MV-4-11 (cell line): ENCODE measurements at places on chromosomes 6 and 20.
A peak's percentile ranks its signal among the peaks of the same experiment; 100 is the strongest.

- no peak for DNase-seq
Measured at GRCh38 chr6:161882196-161882765, 608.4 kb upstream of the AGPAT4 start.

GRCh38 chr20:59625214-59625922 lies 21.0 kb downstream of the PHACTR3 start:
- no peak for DNase-seq

GRCh38 chr6:33198853-33199436 lies 1.5 kb downstream of the RXRB start:
- DNase-seq: no peak

DNA sequence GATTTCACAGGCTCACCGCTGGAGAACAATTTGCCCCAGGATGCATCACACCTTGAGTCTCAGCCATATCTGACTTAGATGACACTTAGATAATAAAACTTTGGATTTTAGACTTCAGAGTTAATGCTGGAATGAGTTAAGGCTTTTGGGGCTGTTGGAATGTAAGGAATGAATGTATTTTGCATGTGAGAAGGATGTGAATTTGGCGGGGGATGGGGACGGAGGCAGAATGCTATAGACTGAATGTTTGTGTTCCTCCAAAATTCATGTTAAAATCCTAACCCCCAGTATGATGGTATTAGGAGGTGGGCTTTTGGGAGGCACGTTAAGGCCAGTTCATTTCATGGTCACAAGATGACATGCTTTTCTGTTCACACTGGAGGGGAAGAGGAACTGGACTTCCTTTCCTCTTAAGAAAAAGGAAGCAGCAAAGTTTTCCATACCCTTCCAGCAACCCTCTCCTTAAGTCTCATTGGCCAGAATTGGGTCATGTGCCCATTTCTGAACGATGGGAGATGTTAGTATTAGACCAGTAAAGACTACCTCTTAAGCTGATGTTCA lies 5.8 kb upstream of the SRXN1 start:
- DNase-seq: peak; percentile 51

GRCh38 chr6:167528239-167528638 lies 203.4 kb downstream of the TTLL2 start:
- no peak for DNase-seq

- DNase-seq: peak; percentile 26
Measured at GRCh38 chr6:57324538-57324937, 7.1 kb downstream of the PRIM2 start.

DNA sequence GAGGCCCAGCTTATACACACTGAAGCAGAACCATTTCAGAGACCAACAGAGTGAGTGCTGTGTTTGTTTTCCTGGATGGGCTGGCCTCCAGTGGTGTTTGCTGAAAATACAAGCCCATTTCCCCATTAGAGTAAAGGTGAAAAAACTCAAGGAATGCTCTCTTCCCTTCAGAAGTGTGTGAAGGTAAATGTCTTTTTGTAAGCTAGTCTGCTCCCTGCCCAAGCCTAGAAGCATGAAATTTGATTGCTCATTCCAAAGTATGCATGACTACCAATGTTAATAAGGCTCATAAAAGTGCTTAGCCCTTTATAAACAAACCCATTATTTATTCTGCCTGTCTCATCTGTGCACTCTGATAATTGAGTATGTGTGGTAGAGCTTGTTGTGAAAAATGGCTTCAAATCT lies 59.1 kb downstream of the ADGRF1 start:
- DNase-seq: no peak

GRCh38 chr6:137155830-137156229 lies 17.6 kb downstream of the IL22RA2 start:
- peak; percentile 93 for DNase-seq

DNA sequence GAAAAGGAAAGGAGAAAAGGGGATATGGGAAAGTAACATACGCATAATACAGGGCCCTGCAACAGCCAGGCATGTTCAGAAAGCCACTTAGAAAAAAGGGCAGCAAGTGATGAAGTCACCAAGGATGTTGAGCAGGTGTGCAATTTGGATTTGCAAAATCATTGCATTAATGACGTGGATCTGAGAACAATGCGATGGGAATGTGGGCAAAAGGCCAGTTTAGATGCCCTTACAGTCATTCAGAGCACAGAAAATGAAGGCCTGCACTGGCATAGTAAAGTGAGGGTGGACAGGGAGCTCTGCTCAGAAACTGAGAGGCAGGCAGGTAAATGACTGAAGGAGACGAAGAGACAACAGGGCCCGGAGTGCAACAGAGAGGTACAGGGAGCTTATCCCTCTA lies 123.7 kb upstream of the NHSL1 start:
- DNase-seq: no peak

GRCh38 chr6:151009576-151009975 lies 144.1 kb downstream of the MTHFD1L start:
- no peak for DNase-seq

DNA sequence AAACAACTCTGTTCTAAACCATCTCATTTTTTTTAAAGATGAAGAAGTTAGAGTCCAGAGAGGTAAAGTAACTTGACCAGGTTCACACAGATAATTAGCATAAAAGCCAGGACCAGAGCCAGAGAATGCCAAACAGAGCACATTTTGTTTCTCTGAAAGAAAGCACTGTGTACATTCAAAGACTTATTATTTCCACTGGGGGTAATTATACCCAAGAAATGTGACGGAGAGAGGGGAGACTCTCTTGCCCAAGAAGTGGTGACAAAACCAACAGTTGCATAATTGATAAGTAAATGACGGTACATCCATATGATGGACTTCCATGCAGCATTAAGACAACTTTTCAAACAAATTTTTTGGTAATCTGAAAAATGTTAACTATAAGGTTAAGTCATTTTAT lies 111.6 kb downstream of the RTN4IP1 start:
- peak; percentile 55 for DNase-seq

GRCh38 chr6:45047573-45047972 lies 280.6 kb upstream of the RUNX2 start:
- no peak for DNase-seq

GRCh38 chr20:8227293-8227692 lies 95.2 kb downstream of the PLCB1 start:
- no peak for DNase-seq

GRCh38 chr6:52087498-52087999 lies at the start of gene PKHD1:
TSS of gene PKHD1 (minus strand) at chr6:52087613. CDS start at chr6:52084933, 2,680 bp downstream.
- DNase-seq: no peak

- DNase-seq: no peak
Measured at GRCh38 chr6:10778230-10778629, 30.6 kb downstream of the TMEM14B start.

DNA sequence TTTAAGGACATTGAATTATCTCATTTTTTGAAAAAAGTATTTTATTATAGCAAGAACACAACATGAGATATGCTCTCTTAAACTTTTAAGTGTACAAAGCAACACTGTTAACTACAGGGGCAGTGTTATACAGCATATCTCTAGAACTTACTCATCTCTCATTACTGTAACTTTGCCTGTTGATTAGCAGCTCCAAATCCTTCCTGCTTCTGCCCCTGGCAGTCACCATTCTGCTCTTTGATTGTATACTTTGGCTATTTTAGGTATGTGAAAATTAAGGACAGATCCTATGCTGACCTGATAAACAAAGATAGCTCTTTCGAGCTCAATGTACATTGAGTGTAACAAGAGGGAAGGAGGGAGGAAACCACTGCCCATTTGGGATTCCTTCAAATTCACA lies 1349.8 kb upstream of the GJE1 start:
- no peak for DNase-seq

GRCh38 chr6:52330470-52330869 lies 31.5 kb upstream of the PAQR8 start:
- peak; percentile 38 for DNase-seq

DNA sequence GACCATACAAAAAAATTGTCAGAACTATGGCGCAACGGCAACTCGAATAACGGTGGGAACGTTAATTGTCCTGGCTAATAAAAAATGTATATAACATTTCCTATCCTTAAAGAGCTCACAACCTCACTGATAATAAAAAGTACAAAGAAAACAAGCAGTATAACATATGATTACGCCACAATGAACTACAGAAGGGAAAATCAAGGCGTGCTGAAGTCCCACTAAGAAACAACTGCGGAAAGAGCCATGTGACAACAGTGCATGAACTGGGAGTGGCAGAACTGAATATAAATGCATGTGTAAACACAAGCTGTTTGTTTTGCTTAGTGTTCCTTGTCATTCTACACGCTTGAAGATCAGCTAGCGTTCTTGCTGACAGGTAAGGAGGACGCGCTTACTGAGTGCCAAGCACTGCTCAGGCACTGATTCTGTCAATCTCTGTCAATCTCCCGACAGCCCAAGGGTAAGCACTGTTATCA lies 466 bp upstream of the PSMB1 start:
- peak; percentile 34 for DNase-seq

DNA sequence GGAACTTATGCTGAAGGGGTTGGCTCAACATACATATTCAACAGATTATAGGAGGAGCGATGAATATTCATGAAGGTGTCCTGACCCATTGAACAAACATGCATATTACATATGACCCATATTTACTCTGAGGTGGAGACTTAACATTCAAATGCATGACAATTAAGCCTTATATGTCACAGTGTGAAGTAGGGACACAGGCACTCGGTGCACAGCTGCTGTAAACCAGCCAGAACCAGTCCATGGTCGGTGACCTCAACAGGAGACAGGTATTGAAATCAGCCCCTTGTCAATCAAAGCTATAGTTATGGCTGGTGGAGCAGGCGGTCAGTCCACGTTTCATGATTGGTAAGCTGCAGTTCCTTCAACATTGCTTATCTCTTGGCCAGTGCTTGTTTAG lies 347.3 kb downstream of the THBS2 start:
- DNase-seq: no peak

DNA sequence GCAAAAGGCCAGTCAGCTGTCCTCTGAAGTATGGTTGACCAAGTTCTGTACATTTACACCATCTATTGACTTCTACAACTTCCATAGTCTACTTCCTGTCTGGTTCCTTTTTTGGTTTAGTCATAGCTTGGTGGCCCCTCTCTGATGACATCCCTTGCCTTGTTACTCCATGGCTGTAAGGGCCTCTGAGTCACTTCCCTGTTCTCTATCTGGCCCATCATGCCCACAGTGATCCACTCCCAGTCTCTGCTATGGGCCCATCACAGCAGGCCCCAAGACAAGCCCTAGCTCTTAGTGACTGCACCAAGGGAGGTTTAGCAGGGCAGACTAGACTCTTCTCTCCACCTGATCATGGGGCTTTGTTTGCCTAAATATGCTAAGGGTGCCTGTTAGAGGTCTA lies 441.6 kb downstream of the HACE1 start:
- DNase-seq: peak; percentile 97

GRCh38 chr6:119661628-119662027 lies 312.1 kb upstream of the MAN1A1 start:
- DNase-seq: no peak

GRCh38 chr6:35788423-35788982 lies 7.7 kb downstream of the CLPSL1 start:
- no peak for DNase-seq

DNA sequence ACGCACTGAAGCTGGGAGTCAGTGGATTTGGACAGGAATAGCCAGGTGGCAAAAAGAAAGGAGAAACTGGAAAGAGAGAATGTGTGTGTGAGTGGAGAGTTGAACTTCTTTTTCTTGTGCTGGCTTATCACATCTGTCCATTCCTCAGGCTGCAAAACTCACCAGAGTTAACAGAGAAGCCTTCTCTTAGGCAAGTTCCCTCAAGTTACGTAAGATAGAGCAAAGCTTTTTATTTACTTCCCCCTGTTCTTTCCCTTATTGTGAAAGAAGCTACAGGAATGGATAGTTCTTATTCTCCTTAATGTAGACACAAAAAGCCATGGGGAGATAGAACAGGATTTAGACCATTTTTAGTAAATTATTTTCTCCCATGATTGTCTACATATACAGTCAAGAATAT lies 188.6 kb downstream of the BMP2 start:
- peak; percentile 76 for DNase-seq

DNA sequence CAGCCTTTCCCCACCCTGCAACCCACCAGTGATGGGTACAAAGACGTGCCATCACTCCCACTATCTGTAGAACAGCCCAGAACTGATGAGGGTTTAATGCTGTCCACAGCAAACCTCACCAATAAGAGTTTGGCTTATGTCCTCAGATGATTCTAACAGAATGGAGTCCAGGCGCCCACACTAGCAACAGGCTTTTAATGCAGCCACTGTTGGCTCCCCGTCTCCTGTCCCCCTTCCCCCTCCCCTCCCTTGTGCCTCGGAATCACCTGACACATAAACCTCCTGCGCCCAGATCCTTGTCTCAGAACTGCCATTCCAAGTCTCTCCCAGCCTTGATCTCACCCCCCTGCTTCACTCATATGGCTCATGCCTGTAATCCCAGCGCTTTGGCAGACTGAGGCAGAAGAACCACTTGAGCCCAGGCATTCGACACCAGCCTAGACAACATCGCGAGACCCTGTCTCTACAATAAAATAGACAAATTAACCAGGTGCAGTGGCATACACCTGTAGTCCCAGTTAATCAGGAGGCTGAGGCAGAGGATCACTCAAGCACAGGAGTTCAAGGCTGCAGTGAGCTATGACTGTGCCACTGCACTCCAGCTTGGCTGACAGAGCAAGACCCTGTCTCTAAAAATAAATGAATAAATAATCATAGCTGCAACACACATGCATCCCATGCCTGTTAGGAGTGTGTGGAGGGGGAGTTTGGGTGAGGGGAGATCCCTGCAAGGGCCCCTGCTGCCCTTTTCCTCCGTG lies 85.6 kb downstream of the SNX5 start:
- DNase-seq: no peak

DNA sequence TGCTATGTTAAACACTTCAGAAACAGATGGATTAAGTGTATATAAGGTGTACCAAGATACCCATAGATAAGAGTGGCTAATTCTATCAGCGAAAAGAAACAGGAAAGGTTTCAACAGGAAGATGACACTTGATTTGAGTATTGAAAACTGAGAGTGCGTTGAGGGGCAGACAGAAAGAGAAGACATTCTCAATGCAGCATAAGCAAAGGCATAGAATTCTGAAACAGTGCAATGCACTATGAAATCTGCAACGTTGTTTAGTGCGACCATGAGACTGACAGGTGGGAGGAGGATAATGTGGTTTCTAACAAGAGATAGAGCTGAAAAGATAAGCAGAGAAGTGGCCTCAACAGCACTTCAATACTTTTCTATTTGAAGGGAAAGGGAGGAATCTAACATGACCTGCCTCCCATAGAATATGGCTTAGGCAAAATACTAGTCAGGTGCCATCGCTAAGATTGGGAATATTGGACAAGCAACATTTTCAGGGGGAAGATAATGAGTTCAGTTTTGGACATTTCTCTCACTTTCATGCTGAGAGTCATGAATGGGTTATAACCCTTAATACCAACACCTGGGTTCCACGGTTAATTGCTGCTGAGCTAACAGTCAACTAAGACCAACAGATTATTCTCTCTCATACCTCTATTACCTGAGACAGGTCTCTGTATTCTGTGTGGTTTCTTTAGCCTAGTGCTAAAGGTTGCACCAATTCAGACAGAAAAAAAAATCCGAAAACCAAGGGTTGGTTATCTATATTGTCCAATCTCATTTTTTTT lies 312.9 kb upstream of the ARID1B start:
- DNase-seq: no peak

DNA sequence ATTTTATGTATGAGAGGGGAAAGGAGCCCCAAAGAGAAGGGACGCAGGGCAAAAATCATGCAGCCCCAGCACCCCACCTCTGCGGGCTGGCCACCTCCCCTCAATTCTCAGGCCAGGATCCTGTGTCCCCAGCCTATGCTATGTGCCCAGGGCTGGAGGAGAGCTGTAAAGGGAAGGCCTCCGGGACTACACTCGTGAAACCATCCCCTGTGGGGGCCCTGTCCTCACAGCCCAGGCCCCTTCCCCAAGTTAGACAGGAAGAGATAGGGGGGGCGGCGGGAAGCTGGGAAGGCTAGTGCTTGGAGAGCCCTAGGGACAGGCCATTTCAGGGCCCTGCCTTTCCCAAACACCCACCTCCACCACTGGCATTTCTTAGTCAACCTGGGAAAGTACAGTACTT lies 1.4 kb upstream of the COL11A2 start:
- DNase-seq: no peak
